Large intestine (tissue), 12 donors: ENCODE measurements at places on chromosomes 4 and X. TPM values are rescaled to one million over a fixed set of nuclear protein-coding genes. Genes with fewer than 3 reads are reported as not detected.
A peak's percentile ranks its signal among the peaks of the same experiment; 100 is the strongest.

Gene TEX13D
- polyA plus RNA-seq = not detected

Gene ZMAT1
- polyA plus RNA-seq = 18.4 TPM

- no peak for DNase-seq
These were observed 371.0 kb downstream of the BCOR start for GRCh38 chrX:39726771-39727170.

- no peak for DNase-seq
These were observed 7.7 kb downstream of the NSG1 start for GRCh38 chr4:4394644-4395043.

GRCh38 chrX:13733506-13733905, 914 bp downstream of the TRAPPC2 start:
- DNase-seq = no peak

DNA sequence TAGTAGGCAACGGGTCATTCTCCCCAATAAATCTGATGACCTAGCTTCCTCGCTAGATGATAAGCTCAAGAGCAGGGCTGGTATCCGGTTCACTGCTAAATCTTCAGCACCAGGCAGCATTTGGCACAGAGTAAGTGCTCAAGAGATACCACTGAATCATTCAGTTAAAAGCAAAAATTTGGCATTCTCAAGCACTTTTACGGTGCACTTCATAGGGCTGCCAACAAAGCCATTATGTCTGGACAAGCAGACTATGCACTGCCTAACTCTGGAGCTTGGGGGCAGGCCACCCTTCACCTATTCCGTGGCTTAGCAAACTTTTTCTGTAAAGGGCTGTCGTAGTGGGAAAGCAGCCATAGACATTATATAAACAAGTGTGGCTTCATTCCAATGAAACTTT, 23.8 kb upstream of the CXorf38 start:
- DNase-seq = no peak

DNA sequence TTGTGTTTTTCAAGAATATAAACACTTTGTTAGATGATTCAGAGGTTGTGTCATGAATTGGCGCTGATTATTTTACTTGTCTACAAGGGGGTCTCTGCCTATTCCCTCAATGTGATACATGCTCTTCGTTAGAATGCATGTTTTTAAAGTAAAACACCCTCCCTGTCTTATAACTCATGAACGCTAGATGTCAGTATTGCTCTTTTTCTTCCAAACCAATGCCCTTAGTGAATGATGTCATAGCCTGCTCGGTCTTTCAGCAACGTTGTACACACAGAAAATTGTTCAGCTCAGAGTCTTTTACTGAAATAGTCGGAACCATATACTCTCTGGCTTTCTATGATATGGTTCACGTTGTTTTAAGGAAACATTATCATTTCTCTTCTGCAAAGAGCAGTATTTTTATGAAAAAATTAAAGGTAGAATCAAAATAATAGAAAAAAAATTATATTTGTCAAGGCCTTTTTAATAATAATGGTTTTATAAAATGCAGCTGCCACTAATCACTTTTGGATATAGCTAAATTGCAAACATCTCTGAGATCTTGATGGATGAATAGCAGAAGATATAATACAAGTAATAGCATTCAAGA, 292.9 kb downstream of the TLL1 start:
- DNase-seq = peak; percentile 27

GRCh38 chr4:185792384-185793115, 19.4 kb downstream of the SORBS2 start:
- no peak for DNase-seq

- DNase-seq = no peak
These were observed 509.1 kb downstream of the PPP4R3C start for GRCh38 chrX:26954029-26954428.

GRCh38 chrX:16023790-16024734, 99.3 kb upstream of the GRPR start:
- DNase-seq = no peak

- no peak for DNase-seq
These were observed 95.3 kb downstream of the POLA1 start for GRCh38 chrX:24789047-24789446.

- DNase-seq = no peak
These were observed 1.7 kb downstream of the FGD1 start for GRCh38 chrX:54494166-54494988.

- DNase-seq = no peak
These were observed 12.6 kb upstream of the MFAP3L start for GRCh38 chr4:170038769-170039168.

DNA sequence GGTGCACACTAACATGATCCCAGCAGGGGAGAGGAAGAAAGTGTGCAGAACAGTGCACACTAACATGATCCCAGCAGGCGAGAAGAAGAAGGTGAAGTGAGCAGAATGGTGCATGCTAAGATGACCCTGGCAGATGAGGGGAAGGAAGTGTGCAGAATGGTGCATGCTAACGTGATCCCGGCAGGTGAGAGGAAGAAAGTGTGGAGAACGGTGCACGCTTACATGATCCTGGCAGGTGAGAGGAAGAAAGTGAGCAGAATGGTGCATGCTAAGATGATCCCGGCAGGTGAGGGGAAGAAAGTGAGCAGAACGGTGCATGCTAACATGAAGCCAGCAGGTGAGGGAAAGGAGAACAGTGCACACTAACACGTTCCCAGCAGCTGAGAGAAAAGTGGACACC, 83.7 kb downstream of the ACOX3 start:
- no peak for DNase-seq

DNA sequence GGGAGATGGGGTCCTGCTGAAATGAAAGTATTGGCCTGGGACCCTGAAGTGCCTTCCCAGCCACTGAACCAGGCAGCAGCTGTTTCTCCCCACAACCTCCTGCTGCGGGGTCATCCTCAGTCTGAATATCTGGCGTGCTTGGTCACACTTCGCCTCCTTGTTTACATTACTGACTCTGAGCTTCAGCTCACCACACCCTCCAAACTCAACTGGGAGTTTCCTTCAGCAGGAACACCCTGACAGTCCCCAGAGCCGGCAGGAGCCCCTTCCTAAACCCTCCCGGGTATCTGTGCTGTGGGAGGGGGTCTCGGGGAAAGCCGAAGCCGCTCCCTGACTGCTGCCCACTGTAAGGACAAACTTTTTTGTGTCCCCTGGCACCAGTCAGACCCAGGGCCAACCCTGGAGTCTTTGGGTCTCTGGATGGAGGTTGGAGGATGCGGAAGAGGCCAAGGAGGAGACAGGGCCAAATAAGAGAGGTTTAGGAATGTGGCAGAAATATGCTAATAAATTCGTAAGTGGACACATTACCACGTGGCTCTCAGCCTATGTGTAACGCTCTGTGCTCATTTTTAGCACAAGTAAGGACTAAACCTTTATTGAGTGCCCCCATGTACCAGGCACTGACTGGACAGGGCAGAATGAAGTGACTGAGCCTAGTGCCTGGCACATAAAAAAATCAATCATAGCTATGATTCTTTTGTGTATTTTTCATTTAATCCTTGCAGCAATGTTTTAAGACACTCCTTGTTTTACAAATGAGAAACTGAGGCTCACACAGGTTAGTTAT, 20.7 kb downstream of the FHDC1 start:
- DNase-seq = peak; percentile 85

DNA sequence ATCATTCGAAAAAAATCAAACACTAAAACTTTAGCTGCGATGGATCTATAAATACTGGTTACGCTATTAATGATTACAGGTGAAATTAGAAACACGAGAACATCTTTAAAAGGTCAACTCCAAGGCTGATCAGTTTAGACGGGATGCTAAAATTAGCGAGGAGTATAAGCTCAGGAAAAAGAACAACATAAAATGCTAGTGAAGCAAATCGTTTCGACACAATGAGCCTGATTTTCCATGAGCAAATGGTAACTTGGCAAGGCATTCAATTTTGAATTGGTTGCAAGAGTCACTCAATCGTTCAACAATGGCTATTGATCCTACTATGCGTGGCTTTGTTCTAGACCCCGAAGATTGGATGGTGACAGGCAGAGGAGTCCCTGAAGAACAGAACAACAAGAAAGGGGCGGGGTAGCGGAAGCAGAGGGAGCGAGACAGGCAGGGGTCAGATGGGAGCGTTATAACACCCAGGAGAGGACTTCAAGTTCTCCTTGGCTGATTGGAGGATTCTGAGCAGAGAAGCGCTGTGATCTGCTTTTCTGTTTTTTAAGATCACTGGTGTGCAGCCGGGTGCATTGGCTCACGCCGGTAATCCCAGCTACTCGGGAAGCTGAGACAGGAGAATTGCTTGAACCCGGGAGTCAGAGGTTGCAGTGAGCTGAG, 146.5 kb downstream of the RBM47 start:
- DNase-seq = no peak

DNA sequence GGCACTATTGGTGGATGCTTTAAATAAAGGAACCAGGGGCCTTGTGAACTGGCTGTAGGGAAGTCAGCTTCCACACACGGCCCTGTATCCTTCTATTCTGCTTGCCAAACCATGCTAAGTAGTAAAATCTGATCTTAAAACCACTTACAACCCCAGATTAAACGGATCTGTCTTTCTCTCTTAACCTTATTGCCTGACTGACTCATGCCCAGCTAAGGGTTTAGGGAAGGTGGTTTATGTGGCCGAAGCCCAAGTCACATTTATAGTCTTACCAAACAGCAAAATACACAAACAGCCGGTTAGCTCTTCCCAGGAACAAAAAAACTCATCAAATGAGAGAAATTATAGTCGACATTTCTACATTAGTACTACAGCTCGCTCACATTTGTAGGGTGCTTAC, 988.4 kb upstream of the TENM3 start:
- no peak for DNase-seq

DNA sequence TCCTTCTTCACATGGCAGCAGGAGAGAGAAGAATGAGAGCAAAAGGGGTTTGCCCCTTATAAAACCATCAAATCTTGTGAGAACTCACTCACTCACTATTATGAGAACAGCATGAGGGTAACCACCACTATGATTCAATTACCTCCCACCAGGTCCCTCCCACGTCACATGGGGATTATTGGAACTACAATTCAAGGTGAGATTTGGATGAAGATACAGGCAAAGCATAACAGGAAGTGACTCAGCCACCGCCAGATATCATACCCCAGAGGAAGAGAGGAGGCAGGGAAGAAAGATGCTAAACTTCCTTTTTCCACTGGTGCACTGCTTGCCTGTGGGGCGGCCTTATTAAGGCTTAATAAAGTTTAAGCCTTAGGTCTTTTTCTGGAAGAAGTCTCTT, 766.1 kb downstream of the KCTD8 start:
- DNase-seq = no peak

DNA sequence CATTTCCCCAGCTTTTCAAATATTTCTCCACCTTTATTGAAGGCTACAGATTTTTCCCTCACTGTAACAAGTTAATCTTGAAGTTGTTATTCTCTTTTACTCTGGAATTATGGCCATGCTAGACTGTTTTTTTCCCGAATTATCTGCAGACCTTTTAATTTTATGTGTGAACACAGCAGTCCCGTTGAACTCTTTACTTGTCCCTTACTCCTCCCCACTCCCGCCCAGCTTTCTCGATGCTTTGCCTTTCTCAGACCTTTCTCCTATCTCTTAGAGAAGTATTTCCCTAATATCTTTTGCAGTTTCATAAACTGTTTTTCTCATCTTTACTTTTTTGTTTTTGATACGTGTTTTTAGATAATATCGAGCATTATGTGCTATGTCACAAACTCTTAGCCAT, 776 bp downstream of the CEP44 start:
- no peak for DNase-seq

- DNase-seq = no peak
These were observed 502.7 kb downstream of the PACRGL start for GRCh38 chr4:21202959-21203358.

DNA sequence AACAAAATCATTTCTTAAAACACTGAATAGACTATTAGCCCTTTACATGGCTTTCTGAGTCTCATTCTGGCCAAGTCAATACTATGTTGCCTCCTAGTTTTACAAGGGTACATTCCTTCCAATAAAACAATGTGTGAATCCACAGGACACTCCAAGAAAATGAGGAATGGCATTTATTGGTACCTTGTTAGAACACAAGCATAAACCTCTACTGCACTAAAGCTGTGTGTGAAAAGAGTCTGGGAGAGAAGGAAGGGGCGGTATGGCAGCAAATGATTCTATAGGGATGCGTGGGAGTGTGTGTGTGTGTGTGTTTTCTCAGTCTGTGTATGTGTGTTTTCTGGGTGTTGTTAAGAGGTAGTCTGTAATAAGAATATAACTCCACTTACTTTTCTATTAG, 48.9 kb downstream of the CXCL1 start:
- no peak for DNase-seq

GRCh38 chrX:71302461-71303213, 1.1 kb downstream of the ITGB1BP2 start:
- no peak for DNase-seq

GRCh38 chr4:4862071-4862551, 2.6 kb downstream of the MSX1 start:
- peak; percentile 25 for DNase-seq

DNA sequence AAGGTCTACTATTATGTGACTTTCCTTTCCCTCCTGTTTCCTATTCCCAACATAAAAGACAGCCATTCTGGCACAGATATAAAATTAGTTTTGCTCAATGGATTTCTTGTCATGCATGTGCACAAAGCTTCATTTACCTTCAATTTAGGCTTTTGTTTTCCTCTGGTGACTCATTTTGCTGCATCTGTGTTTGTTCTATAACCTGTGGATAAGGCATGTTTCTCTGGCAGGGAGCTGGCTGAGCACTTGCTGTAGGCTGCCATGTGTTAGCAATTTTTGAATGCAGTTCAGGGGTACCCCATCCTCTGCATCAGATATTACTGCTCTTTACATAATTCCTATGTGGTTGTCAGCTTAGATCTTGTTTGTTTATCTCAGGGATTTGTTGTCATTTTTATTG, 202.8 kb upstream of the GRID2 start:
- DNase-seq = no peak

- no peak for DNase-seq
These were observed 89.4 kb upstream of the IL13RA1 start for GRCh38 chrX:118637997-118638396.

GRCh38 chr4:122658818-122659295, 38.0 kb upstream of the IL21 start:
- no peak for DNase-seq

DNA sequence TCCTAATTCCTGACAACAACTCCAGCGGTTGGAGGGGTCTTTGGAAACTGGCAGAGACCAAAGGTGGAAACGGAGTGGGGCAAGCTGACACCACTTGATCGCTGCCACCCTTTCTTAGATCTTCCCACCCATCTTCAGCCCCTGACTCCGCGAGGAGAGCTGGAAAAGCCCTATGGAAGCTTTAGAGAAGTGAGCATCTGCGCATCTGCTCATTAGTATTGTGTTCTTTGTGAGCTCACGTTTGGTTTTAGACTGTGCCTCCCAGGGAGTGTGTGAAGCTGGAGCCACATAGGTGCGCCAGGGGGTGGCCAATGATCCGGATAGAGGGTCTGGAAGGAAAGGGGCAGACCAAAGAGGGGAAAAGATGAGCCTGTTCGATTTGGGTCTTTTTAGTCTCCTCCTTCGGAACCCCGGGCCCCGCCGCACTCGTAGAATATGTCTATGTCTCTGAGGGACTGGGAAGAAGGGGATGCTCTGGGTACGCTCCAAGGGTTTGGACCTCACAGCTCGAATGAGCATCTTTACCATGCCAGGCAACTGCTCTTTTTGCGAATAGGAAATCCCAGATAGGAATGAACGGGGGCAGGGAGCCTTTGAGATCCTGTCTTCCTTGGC, 578 bp upstream of the DKK2 start:
- no peak for DNase-seq
